ENCODE measurements at places on chromosomes 5 and 9.

- no peak for DNase-seq
Observed at GRCh38 chr5:143693651-143694252, 118.2 kb upstream of the HMHB1 start.

DNA sequence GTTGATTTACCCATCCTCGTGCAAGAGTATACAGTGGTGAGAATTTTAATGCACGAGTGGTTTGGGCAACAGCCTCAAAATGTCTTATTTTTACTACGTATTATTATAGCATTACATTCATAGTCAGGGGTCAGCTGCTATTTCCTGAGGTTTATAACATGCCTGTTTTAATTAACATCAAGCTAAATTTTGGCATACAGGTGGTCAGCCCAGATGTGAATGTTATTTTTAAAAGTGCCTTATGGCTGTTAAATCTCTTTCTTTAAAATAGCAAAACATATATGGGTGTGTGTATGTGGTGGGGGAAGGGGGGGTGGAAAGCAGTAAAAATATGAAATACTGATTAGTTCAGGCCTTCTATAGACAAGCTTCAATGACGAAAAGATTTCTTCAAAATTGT is 424.5 kb upstream of the CLINT1 start:
- no peak for DNase-seq

GRCh38 chr9:125142560-125143376 is 560 bp downstream of the SCAI start:
- peak; percentile 20 for DNase-seq

DNA sequence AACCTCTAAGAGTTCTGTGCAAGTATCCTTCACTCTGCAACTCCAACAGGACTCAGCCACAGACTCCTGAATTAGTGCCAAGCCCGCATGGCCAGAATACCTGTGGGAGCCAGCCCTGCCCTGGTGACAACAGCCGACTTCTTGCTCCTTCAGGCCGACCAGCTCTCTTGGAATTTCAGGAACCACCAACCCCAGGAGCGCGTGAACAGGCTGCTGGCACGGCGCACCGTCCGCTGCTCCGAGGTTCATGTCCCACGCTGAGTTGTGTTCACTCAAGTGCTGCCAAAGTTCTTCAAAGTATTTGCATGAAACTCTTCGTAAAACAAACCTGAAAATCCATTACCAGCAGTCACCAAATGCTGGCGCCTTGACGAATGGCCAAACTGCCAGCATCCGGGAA is 232.8 kb downstream of the NR2F1-AS1 start:
- no peak for DNase-seq

DNA sequence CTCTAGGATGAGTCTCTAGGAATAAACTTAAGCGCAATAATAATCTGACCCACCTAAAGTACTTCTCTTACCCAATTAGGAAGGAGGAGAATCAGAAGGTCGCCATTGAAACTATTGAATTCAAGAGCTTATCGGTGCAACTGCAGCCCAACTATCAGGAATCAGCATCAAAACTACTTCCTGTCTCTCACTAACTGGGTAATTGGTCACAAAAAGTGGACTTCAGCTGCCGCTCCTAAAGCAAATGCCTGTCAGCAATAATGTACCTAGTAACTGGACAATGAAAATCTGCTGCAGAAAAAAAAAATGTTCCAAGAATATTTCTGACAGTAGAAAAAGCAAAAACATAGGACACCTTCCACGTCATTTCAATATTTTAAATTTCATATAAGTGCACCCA is 3.3 kb downstream of the OR1L8 start:
- DNase-seq: no peak

DNA sequence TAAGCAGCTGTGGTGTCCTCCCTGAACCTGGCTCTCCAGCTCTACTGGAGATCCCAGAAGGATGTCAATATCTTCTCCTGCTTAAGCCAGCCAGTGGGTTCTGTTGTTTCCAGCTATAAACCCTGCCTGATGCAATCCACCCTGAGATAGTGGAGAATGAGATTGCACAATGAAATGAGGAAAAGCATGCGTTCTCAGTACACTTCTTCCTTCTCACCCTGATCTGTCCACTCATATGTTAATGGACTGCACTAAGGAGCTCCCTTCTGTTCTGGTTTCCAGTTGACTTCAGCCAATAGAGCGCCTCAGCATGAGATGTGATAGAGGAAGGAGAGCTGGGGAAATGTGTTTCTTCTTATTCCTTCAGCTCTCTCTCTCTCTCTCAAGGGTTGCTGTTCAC is 40.0 kb upstream of the CDH6 start:
- DNase-seq: no peak

- DNase-seq: peak; percentile 73
Observed at GRCh38 chr9:109101810-109102209, 17.9 kb downstream of the TMEM245 start.

DNA sequence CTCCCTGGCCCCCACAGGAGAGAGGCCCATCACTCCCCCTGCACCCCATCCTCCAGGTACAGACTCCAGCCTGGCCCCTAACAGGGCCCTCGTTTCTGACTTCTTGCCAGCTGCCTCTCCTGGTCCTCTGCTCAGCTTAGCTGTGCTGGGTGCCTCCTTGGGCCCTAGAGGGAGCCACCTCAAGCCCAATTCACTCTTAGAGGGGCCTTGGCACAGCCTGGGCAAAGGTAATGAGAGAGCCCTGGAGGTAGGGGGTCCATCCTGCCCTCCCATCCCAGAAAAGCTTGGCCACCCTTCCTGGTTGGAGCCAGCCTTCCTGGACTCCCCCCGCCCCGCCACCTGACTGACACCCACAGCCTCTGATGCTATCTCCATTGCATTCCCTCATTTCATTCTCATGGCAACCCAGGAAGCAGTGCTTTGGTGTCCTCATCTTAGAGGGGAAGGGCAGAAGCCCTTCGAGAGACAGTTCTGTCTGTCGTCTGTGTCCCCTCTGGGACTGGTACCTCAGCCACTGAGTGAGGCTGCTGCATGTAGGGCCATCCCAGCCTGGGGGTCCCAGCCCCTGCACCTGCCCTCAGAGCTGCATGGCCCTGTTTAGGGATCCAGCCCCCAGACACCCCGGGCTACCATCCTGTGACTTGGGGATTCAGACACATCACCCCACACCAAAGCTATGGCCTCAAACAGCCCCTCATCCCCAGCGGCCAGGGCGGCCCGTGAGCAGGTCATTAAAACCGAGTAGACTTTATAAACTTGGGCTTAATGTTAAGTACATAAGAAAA is 95.5 kb downstream of the BARX1 start:
- no peak for DNase-seq

GRCh38 chr9:120161776-120162175 is 418.2 kb downstream of the CDK5RAP2 start:
- no peak for DNase-seq

DNA sequence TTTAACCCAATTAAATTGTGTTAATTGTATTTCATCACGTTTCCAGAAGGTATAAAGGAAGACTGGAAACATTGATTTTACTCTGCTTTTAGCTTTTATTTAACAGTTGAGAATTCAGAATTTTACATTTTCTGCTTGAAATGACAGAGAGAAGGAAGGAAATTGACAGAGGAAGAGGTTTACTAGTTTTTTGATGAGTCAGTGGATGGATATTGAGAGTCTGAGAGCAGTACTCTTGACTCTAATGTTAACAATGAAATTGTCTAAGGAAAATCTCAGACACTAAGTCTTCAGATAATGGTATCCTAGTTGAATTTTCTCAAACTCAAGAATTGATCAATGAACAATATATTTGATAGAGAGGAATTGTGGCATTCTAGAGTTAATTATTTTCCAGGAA is 60.6 kb downstream of the IPO11 start:
- DNase-seq: no peak

DNA sequence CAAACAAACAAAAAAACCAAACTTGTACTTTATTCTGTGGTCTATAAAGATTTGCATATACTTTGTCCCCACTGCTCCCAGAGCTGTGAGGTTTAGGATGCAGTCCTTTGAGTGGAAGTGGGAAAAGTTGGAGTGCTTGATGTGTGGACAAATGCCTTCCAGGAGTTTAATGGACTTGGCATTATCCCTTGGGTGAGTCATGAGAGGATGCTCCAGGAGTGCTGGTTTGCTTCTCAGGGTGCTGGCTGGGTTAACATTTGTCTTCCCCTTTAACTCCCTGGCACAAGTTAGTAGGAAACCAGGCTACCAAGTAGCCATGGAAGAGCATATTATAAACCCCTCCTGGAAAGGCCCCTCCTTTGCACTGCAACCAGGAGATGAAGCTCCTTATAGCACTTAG is 417.4 kb upstream of the RIOK2 start:
- no peak for DNase-seq

DNA sequence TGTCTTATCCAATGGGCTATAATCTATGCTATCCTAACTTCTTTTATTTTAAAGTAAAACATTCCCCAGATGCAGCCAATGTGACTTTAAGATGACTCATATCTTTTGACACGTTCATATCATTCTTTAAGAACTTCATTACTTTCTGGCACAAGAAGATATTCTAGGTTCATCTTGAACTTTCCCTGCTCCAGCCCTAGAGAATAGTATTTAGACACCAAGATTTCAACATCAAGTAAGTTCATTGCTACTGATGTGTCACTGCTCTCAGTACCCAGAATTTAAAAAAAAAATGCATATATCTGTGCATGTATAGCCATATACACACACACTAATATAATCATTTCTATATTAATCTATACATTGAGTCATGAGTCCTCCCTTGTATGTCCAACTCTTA is 175.2 kb downstream of the SAXO1 start:
- DNase-seq: no peak

- no peak for DNase-seq
Observed at GRCh38 chr5:157446412-157446935, 13.5 kb upstream of the NIPAL4 start.

- DNase-seq: no peak
Observed at GRCh38 chr9:91241909-91242308, 119.8 kb downstream of the AUH start.

GRCh38 chr9:71941060-71941568 is 29.7 kb downstream of the C9orf85 start:
- DNase-seq: no peak

- no peak for DNase-seq
Observed at GRCh38 chr9:137487454-137488326, 28.6 kb upstream of the NSMF start.

DNA sequence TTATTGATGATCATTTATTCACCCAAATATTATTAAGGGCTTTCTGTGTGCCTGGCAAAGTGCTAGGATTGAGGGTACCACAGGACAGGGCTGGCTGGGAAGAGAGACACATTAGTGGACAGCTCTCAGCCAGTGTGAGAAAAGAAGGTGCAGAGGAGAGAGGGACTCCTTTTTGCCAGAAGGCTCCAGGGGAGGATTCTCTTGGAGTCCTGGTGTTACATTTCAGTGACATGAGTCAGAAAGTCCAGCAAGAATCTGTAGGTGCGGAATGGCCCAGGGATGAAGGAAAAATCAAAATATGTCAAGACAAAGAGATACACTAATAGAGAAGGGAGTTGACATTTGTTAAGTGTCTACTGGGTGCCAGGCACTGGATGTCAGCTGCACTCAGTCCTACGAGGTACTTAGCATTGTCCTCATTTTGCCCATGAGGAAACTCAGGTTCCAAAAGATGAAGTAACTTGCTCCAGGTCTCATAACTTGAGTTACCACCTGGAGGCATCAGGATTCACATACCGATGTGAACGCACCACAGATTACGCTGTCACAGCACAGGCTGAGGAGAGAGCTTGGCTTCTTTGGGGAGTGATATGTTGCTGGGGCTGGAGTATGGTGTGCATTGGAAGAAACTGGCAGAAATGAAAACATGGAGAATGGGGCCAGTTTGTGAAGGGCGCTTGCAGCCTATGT is 60.5 kb downstream of the RASGRF2 start:
- no peak for DNase-seq

DNA sequence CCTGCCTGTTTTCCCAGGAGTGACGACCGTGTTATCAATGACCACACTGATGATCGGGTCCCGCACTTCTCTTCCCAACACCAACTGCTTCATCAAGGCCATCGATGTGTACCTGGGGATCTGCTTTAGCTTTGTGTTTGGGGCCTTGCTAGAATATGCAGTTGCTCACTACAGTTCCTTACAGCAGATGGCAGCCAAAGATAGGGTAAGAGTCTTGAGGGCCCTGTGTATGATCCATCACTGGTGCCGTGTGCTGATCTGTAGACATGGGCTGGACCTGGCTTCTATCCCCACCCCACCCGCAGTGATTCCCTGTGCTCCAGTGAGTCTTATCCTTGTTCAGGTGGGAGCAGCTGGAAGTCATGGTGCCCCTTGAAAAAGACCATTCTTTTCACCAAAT is 26.0 kb downstream of the GABRP start:
- no peak for DNase-seq

DNA sequence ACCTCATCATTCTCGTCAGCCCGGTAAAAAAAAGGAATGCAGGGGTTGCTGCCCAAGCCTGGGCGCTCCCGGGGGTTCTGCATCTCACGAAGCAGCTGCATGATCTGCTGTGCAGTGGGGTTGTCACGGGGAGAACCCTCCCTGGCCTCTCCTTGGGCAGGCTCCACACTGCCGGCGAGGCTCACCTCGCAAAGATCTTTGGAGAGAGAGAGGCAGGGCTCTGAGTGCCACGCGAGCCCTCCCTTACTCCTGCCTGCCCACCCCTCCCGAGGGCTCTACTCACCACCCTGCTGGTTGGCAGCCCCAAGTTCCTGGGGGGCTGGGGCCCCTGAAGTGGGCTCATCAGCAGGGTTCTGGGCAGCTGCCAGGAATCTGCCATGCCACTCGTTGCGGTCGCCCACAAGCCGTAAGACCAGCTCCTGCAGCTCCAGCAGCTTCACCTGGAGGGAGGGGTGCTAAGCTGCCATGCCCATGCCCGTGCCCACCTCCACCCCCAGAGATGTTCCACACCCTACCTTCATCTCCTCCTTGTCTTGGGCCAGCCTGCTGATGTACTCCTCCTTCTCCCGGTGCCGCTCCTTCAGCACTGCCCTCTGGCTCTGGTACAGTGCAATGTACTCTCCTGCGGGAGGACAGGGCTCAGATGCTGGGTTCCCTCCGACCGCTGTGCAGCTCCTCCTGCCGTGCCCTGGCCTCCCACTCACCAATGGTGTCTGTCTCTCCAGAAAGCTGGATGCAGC is 18.6 kb downstream of the GOLGA2 start:
- DNase-seq: no peak

GRCh38 chr9:3732077-3733038 is 206.6 kb upstream of the RFX3 start:
- DNase-seq: peak; percentile 54

DNA sequence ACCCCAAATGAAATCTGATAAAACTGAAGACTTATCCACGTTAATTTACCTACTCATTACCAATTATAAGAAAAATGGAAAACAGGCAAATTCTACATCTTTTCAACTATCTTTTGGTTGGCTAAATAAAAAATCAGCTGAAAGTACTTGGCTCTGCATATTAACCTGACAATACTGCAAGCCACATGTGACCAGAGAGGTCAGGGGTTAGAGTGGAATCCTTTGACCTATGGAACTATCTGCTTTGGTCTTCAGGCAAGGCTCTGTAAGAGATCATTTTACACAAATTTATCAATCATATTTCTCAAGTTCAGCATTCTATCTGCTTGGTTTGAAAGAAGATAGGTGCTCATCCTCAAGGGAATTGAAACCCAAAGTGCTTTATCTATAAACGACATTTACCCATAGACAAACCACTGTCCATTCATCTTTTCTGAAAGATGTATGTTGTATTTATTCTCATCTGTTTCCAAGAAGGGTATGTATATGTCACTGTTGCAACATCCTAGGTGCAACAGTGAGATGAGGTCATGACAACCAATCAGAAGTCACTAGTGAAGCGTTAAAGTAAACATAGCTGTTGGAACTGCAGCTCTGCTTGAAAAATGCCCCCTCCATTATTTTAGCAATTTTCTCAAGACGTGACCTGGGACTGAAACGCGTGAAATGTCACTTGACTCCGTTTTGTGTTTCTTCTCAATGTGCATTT is 144.9 kb upstream of the POU5F2 start:
- no peak for DNase-seq

GRCh38 chr9:114060070-114060469 is 18.0 kb downstream of the AMBP start:
- no peak for DNase-seq
